ENCODE measurements at places on chromosomes 1 and 21.

DNA sequence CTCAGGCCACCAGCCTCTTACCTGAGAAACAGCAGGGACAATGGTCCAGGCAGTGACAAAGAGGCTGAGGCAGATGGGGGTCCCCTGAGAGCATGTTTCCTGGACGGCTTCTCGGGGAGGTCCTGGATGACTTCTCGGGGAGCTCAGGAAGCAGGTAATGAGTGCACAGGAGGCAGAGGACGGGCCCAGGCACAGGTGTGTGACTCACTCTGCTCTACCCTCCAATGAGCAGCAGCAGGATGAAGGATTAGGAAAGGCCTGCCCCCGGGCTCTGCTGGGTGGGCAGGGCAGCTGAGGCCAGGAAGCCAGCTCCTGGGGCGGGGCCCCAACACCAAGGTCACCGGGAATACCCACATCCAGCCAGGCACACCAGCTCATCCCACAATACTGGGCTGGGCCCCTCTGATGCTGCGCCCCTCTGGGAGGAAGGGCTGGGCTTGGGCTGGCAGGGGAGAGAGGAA lies 17.2 kb upstream of the PTAFR start:
- no peak for DNase-seq

GRCh38 chr21:27157097-27157496 lies 190.2 kb upstream of the ADAMTS5 start:
- DNase-seq = no peak

DNA sequence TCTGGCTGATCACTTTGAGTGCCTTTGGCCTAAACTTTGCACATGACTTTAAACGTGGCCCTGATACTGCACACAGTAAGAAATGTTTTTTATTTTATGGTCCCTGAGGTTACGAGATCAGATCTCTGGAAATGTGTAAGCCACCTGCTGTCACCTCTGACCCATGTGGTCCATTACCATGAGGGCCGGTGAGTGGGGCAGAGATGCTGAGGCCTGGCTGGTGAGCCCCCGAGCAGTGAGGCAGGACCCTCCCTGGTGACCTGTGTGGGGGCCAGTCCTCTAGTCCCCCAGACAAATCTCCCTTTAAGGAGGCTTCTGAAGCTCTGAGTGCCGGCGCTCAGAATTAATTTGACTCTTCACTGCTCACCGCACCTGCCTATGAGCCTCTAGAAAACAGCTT lies 12.4 kb downstream of the TFF3 start:
- no peak for DNase-seq

DNA sequence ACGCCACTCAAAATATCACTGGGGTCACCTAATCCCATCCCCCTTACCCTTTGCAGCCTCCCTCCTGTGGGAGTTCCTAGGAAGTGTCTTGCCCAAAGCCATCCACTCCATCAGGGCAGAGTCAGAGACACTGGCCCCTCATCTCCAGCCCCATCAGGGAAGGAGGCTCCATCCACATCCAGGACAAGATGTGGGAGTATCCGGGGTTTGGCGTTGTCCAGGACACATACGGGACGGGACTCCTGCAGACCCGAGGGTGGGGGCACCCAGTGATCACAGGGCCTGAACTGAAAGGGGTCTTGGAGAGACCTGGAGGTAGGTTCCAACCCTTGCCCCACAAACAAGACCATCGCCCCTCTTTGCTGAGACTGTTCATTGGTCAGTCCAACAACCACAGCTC lies 348.2 kb downstream of the MATN1 start:
- DNase-seq = no peak

DNA sequence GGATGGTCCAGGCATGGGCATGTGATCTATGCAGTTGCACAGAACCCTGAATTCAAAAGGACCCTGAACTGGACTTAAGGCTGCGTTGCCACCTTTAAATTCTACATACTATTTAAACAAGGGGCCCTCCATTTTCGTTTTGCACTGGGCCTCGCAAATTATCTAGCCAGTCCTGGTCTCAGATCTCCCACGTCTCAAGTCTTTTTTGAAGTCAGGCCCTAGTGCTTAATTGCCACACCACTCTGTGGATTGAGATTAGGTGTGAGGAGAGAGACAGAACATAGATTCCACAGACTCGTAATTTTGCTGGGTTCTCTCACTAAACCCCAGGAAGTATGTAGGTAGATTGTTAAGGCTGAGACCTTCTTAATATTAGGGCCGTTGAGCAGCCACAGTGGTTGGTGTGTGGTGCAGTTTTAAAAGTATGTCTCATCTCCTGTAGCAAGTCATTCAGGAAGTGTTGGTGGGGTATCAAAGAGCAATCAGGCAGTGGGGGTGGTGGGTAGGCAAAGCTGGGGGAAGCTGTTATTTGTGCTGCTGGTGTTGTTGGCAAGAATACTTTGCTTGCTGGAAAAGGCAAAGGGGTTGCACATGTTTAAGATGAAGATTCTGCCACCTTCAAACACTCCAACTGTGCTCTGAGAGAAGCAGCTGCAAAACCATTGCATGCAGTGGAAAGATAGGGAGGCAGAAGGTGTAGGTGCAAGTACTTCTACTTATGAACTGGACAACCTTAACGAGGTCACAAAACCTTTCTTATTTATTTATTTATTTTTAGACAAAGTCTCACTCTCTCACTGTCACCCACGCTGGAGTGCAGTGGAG lies 11.2 kb downstream of the CD84 start:
- no peak for DNase-seq

GRCh38 chr1:206970446-206970845 lies at the start of gene FCAMR:
TSS of gene FCAMR (minus strand) at chr1:206970460. CDS start at chr1:206970125, 335 bp downstream.
- DNase-seq = no peak

DNA sequence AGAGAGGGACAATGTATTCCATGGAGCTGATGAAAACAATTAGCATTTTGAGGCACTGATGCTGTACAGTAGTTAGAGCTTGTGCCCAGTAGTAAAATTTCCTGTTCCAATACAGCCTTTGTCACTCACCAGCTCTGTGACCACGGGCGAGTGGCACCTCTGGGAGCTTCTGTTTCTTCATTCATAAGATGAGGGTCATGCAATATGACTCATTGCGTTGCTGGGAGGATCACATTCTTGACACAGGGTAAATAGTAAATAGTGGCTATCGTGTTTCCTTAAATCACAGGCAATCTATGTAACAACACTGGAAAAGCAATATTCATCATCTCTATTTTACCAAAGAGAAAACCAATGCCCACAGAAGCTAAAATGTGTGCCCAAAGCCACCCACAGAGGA lies 4.5 kb upstream of the LRRC52 start:
- no peak for DNase-seq

DNA sequence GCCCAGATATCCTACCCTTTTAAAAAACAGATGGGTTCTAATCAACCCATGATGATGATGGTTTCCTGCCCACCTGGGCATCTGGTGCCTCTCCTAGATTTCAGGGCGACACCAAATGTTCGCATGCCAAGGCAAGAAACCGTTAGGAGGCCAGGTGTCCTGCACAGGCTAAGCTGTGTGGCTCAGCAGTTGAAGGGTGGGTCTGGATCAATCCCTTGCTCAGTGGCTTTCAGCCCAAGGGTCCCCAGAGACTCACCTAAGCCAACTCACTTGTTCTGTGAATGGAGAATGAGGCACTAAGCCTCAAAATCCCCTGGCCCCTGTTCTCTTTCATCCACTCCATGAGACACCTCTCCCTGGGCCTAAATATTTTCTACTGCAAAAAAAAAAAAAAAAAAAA lies 169.1 kb upstream of the EDN2 start:
- no peak for DNase-seq

All from pons (tissue), 1 donor.